SK-MEL-5 (cell line): ENCODE measurements at places on chromosomes 3 and 15.

GRCh38 chr3:5186858-5187155 is 700 bp upstream of the EDEM1 start:
- DNase-seq: no peak

- DNase-seq: no peak
Measured at GRCh38 chr3:160094562-160094961, 105.9 kb downstream of the IL12A start.

GRCh38 chr3:123188058-123188457 is 13.7 kb upstream of the SEC22A start:
- DNase-seq: no peak

GRCh38 chr3:17494117-17494809 is 248.2 kb downstream of the TBC1D5 start:
- no peak for DNase-seq

GRCh38 chr3:162019817-162020216 is 523.2 kb downstream of the OTOL1 start:
- DNase-seq: no peak

- DNase-seq: no peak
Measured at GRCh38 chr3:178181784-178182183, 354.5 kb upstream of the KCNMB2 start.
